ENCODE measurements at places on chromosomes 5 and 9. TPM values are rescaled to one million over a fixed set of nuclear protein-coding genes. Genes with fewer than 3 reads are reported as not detected.

Gene CMYA5
- total RNA-seq, result 5.0 TPM

Gene NUDT12
- 11.8 TPM for total RNA-seq

Gene SLC25A2
- total RNA-seq, result 0.64 TPM

Gene SPACA9
- total RNA-seq, result 5.0 TPM

Gene CCDC187
- not detected for total RNA-seq

Gene FCN1
- total RNA-seq, result 2.9 TPM

Gene ZNF300
- total RNA-seq, result 4.6 TPM

Gene ACTBL2
- total RNA-seq, result not detected

Gene BAAT
- total RNA-seq, result not detected
